Anterior cingulate cortex (tissue), 58 donors: ENCODE measurements at places on chromosomes 11 and 22.

DNA sequence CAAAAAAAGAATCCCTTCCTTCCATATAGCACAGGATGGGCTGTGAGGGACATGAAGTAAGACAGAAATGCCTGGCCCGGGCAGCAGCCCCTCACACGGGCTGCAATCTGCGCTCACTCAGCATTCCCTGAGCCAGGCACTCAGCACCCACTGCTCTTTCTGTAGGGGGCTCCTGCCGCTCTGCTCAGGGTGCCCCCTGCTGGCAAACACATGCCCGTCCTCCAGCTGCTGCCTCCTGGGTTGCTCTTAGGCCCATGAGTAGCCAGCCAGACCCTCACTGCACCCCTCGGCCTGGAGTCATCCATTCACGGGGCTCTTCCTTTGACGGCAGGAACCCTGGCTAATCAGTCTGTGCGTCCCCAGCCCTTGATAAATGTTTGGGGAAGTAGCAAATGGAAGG, 6.9 kb downstream of the MCAT start:
- no peak for DNase-seq

DNA sequence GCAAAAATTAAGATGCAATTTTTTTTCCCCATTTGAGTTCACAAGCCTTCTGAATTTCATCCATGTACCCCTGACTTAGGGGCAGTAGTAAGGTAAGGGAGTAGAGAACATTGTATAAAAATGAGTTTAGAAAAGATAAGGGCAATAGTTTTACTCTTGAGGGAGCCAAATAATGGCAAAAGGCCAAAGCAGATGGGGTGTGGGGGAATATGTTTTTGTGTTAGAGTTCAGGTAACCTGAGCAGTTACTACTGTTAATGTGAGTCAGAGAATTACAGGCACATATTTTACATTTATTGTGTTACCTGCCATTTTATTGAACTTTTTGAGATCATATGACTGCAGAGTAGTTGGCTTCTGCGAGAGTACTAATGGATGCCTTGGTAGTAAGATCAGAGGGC, 3.1 kb downstream of the EED start:
- DNase-seq: no peak

DNA sequence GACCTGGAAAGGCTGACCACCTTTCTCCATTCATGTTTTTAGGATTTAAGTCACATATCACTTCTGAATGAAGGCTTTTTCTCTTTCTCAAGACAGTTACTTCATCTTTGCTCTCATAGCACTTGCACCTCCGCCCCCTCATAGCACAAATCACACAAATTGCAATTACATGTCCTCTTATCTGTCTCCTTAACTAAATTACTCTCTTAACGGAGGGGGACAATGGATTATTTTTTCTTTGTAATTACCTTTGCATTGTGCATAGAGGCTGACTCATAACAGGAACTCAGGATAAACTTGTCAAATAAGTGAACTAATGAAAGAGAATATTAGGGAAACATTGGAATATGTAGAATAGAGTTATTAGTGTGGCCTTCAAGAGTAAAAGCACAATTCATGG, 94.7 kb downstream of the MUC15 start:
- DNase-seq: no peak

DNA sequence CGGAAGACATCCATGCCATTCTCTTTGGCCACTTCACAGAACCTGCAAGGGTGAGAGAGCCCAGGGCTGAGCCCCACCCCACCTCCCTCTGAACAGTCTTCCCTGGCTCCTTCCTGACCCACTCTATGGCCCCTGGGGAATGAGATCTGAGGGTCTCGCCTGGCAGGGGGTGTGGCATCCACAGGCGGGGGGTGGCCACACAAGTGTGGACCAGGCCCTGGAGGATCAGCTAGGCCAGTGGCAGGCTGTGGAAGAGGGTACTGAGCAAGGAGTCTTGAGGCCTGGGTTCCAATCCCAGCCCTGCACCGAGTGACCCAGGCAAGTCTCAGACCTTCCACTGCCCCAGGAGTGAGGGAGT, 5.6 kb upstream of the LRFN4 start:
- no peak for DNase-seq

DNA sequence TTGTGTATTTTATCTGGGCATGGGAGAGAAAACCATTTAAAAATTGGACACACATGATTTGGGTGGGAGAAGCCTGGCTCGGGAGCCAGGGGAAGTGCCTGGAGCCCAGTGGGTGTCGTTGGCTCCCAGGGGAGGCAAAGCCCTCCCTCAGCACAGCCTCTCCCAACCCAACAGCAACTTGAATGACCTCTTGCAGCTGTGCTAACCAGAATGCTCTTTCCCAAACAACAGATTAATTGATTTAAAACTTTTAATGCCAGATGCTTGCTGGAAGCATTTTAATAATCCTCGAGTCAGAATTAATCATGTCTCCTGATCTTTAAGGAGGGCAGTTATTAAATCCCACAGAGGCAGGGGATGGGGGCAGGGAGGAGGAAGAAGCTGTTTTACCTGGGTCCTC, 401.6 kb downstream of the BUD13 start:
- no peak for DNase-seq

- DNase-seq: no peak
Measured at GRCh38 chr11:119672597-119672996, 56.4 kb downstream of the NECTIN1 start.

- peak; percentile 30 for DNase-seq
Measured at GRCh38 chr22:18023509-18024275, 669 bp downstream of the MICAL3 start.

DNA sequence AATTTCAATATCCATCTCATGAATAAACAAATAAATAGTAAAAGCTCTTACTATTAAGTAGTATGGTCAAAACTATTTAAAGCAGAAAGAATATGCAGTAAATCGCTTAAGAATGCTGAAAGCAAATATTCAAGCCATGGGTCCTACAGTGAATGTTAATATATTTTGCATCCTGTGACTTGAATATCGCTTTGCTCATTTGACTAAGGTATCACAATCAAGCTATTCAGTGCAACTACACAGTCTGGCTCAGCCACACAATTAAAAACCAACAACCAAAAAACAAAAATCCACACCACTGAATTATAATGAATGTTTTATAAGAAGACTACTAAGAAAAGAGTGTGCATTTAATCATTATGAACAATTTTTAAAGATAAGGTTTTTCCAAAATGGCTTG, 45.3 kb downstream of the RAB6A start:
- DNase-seq: no peak

DNA sequence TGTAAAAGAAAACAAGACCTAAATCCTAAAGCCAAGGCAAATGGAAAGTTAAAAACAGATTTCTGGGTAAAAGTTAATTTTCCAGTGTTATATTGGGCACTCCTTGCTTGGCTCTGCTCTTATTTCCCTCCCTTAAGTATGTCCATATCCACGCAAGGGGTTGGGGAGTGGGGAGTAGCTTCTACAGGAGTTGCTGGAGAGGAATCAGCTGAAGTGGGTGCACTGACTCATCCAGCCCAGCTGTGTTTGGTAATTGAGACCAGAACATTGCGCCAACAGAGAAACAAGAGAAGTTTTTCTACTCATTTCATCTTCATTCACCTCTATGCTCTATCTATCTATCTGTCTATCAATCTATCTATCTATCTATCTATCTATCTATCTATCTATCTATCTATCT, 298.4 kb upstream of the PDGFD start:
- no peak for DNase-seq

DNA sequence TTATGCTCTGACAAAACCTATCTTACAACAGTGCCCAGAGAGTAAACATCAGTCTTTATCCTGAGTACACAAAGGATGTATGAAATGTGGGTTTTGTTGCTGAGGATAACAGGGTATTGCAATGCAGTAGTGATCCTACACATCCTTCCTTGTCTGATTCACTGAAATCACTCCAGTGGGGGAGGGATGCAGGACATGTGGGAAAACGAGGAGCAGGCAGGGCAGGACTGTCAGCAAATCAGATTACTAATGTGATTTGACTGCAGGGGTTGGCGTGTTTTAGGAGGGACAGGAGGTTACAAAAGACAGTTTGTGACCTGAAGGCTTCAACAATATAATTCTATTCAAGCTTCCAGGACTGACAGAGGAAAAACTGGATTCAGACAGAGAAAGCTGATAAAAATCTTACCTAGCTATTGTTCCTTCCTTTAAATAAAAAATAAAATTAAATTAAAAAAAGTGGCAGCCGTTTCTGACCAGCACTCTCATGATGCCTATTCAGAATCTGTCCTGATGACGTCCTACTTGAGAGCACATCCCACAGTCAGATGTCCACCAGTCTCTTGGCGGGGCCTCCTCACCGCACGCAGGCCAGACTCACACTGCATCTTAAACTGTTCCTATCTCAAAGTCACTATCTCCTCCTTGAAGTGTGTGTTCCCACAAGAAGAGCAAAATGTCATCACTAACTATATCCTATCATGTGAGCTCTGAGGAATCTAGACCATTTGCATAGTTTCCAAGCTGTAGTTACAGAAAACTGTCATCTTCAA, 50.6 kb upstream of the MN1 start:
- no peak for DNase-seq

- DNase-seq: peak; percentile 7
Measured at GRCh38 chr11:100445231-100445735, 241.8 kb upstream of the ARHGAP42 start.

DNA sequence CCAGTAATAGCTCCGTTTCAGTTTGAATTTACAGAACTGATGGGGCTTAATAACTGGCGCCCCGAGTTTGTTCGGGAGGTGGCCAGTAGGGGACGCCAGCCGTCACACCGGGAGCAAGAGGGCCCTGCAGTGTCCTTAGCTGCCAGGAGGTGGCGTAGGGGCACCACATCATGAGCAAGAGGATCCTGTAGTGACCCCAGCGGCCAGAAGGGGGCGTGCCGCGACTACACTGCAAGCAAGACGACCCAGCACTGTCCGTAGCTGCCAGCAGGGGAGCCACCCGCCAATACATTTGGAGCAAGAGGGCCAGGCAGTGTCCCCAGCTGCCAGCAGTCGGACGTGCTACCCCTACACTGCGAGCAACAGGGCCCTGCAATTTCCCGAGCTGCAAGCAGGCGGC, 663.7 kb upstream of the B3GAT1 start:
- no peak for DNase-seq

DNA sequence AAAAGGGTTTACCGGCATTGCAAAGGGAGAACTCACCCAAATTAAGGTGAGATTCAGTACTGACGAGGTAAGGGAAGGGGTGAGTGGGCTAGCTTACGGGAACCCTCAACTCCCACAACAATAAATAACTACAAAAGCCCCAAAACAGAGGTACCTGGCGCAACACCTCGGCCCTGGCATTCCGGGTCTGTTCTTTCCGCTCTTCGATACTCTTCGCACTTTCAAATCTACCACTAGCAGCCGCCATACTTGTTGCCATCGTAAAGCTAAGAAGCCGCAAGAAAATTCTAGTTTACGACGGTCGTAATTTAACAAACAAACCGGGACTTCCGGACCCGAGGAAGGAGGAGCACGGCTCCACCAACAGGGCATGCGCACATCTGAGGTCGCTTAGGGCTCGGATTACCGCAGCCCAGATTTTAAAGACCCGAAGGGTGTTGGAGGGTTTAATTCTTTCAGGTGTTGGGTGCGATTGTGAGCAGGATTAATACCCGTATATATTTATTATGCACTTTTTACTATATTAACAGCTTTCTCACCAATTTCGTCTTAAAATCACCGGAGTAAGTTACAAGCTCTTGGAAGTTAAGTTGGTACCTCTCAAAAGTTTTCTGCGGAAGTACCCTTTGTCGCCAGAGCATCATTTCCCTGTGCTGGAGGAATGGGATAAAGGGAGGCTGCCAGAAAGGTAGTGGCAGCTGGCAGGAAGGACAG, at the start of gene CWF19L2:
Gene CWF19L2, minus strand, starts transcription at position 268 of the 714 bp plus-strand sequence. Its CDS starts 9 bp downstream, at position 259.
- DNase-seq: peak; percentile 88

DNA sequence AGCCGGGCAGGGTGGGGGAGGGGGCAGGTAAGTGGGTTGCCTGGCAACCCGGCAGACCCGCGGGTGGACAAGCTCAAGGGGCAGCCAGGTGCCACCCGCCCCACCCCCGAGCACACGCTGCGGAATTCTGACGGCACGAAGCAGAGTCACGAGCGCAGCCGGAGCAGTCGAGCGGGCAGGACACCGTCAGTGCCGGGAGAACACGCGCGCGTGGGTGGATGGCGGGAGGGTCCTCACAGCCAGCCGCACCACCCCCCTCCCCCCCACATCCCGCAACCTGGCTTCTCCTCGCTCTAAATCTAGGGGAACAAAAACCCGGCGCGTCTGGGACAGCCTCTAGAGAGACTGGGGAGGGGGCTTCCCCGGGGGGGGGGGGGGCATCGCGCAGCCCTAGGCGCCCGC, 133.1 kb upstream of the HSD17B12 start:
- no peak for DNase-seq

- no peak for DNase-seq
Measured at GRCh38 chr11:122775675-122776271, 62.5 kb upstream of the CRTAM start.

DNA sequence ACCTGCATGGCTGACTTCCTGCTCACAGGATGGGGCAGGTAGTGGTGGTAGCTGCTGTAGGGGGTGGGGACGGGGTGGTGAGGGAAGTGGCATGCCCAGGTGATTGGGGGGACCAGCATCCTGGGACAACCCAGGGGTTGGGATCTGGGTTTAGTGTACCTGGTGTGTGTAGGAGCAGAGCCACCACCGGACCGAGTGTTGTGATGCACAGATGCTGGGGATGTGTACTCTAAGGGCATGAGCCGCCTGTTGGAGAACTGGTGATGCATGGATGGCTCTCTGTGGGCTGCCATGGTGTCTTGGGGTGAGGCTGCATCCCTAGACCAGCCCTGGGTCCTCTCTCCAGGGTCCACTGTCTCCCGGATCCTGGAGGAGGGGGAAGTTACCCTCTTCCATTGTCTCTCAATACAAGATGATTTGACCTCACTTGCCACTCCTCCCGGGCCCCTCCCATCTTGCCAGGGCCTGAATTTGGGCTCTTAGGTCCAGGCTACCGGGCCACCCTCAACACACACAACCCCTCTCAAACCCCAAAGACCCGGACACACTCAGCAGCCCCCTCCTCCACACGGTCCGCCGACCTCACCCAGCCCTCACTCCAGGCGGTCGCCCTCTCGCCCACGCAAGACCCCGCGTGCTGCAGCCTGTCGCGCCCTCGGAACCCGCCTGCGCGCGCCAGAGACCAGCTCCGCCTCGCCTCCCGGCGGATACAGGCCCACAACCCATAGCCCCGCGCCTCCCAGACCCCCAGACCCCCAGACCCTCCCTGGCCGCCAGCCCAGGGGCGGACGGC, 619 bp downstream of the LRRC75B start:
- no peak for DNase-seq

GRCh38 chr11:11588891-11589290, 32.9 kb downstream of the GALNT18 start:
- DNase-seq: no peak
